Inflammatory macrophage treated with lipopolysaccharide for 4 hours (primary cell): ENCODE measurements at places on chromosomes 6 and 20.

- no peak for DNase-seq
Measured at GRCh38 chr6:149366267-149366921, 33.7 kb upstream of the SUMO4 start.

GRCh38 chr6:73854998-73855718 lies 159.2 kb downstream of the CD109 start:
- peak; percentile 81 for DNase-seq

DNA sequence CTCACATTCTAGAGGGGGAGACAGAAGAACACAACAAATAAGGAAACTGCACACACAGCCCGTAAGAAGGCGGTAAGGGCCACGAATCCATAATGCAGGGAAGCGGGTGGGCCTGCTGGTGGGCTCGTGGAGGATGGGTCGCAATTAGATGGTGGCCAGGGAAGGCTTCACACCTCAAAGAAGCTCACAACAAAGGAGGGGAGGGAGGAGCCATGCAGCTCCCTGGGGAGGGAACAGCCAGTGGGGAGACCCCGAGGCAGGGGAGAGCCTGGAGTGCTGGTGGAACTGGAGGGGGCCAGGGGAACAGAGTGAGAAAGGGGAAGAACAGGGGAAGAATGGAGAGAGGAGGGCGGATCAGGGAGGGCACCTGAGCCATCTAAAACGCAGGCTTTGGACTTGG lies 13.4 kb downstream of the SRC start:
- no peak for DNase-seq

GRCh38 chr6:19906171-19906570 lies 69.0 kb downstream of the ID4 start:
- no peak for DNase-seq

DNA sequence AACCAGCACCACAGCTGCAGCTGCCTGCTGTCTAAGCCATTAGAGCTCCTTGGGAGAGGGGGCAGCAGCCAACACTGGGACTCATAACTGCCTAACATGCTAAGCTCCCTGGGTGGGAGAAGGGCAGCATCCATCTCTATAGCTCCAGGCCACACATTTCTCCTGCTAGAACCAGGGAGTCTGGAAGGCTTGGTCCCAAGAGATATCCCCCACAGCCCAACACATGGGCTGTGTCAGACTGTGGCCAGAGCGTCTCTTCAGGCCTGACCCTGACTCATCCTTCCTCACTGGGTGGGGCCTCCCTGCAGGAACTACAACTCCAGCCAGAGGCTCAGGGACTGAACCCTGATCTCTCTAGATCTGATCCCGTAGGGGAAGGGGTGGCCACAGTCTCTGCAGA lies 411.1 kb downstream of the HDGFL1 start:
- DNase-seq, result no peak

GRCh38 chr6:156510242-156510641 lies 266.9 kb upstream of the ARID1B start:
- no peak for DNase-seq

DNA sequence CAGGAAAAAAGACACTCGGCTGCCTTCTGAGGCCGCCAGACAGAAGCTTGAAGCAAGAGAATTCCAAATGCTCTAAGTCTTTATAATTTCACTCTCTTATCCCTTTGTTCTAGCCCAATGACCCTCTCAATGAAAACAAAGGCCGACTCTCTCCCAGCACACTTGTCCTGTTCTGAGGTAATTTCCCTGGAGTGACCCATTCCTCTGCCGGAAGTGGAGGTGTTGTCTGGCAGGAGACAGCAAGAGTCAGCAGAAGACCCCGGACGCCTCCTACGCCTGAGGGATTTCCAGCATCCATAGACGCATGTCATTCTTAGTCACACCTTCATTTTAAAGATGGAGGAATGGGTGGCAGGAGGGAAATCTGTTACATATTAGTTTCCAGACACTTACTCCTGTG lies 110.3 kb downstream of the SOD2 start:
- no peak for DNase-seq

GRCh38 chr20:47713878-47714450 lies 71.3 kb downstream of the SULF2 start:
- no peak for DNase-seq

DNA sequence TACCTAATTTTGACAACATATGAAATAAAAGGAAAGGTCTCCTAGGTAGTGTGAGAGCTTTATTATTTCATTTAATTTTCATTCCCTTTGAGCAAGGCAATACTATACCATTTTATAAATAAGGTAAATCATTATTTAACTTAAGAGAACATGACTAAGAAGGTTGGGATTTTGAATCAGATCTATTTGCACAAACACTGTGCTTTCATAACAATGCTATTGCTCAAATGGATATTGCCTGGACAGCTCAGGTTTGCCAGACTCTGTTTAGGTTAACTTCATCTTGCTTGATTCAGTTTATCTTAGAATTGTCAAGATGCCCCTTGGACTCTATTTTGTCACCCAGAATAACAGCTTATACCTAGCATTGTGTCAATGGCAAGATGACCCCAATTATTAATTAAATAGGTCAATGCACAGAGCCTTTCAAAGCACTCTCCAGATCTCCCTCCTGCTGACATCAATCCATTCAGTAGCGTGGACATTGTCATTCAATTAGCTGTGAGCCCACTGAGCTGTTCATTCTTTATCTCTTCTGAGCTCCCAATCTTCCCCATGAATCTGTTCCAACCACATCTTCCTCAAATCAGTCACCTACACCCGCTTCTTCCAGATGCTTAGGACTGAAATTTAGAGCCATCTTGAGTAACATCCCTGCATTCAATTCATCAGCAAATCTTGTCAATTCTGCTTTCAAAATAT lies 42.1 kb upstream of the TMEM30A start:
- no peak for DNase-seq

DNA sequence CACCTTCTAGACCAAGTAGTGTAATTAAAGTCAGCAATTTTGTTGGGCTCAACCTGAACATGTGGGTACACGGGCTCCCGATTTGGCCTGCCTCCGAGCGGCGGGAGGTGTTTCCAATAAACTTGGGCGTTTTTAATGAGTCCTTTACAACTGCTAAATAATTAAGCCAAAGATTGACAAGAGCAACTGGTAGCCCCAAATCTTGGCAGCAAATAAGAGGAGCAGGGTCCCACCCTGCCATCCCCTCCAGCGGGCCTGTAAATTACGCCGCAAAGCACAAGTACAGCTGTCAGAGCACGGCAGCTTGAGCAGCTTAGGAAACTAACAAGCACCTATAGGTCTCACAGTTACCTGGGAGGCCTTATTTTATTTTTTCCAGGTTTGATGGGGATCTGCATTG lies 217.1 kb downstream of the BMP7 start:
- no peak for DNase-seq

DNA sequence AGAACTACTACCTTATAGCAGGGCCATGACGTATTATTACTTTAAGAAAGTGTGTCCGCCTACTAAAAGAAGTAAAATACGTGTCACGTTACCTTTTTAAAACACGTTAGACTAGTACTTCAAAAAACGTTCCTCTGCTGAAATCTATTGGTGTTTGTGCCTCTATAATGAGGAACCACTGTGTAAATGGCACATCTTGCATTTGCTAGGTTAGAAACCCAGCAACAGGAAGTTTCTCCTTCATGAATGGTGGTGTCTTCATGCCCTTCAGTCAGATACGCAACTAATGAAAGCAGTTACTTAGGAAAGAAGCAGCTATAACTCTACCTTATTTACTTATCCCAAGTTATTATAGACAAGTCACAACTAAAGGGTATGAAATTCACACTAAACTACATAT lies 343.5 kb downstream of the RNGTT start:
- DNase-seq, result no peak

DNA sequence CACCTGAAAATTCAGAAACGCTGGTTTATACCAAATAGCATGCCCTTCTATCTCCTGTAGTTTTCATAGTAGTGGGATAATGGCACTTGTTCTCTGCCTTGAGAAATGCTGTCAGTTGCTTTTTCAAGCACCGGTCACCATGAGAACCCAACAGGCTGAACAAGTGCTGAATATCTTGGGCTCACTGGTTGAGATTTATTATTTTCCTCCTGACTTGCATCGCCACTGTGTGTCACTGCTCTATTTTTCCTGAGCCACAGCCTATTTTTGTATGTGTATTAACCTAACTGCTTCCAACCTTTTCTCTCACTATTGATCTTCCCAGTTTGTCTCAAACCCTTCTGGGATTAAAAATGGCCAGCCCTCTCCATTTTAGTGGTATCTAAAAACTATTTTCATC lies 71.9 kb downstream of the OPN5 start:
- DNase-seq, result no peak

DNA sequence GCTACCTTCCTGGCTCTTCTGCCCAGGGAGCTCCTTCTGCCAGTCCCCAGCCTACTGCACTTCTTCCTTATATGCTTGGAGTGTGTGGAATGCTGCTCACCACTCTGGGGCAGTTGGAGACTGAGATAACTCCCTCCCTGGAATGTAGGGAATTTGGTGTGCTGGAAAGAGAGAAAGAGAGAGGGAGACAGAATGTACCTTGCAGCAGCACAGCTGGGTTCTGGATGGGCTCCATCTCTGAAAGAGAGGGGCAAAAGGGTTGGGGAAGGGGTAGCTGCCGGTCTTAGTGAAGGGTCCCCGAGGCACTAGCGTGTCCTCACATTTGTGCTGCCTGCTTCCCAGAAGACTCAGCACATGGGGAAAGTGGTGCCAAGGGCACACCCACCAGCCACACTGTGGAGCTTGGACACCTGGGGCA lies 40.2 kb upstream of the DDR1 start:
- no peak for DNase-seq

GRCh38 chr20:37375227-37375626 lies 29.3 kb downstream of the SRC start:
- DNase-seq, result no peak

DNA sequence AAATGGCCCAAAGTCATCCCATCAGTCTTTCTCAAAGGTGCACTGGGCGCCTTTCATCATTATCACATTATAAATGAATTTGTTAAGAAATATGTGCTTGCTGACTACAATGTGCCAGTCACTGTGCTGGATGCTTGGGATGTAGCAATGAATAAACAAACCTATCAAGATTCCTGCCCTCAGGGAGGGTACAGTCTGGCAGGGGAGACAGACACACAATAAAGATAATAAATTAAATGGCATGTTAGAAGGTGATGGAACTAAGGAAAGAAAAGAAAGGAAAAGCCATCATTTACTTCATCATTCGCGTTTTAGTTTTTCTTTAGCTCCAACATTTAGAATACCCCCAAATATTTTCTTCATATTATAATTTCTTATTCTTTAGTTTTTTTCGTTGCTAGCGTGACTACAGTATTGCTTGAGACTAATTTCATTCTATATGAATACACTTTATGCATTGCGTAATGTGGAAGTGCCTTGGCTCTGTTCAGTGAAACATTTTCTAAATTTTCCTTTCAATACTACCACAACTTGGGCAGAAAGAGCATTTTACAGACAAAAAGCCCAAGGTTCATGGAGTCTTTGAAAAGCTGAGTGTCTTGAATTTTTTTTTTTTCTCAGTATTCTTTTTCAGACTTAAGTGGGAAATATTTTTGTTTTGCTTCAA lies 48.7 kb upstream of the CITED2 start:
- peak; percentile 42 for DNase-seq

DNA sequence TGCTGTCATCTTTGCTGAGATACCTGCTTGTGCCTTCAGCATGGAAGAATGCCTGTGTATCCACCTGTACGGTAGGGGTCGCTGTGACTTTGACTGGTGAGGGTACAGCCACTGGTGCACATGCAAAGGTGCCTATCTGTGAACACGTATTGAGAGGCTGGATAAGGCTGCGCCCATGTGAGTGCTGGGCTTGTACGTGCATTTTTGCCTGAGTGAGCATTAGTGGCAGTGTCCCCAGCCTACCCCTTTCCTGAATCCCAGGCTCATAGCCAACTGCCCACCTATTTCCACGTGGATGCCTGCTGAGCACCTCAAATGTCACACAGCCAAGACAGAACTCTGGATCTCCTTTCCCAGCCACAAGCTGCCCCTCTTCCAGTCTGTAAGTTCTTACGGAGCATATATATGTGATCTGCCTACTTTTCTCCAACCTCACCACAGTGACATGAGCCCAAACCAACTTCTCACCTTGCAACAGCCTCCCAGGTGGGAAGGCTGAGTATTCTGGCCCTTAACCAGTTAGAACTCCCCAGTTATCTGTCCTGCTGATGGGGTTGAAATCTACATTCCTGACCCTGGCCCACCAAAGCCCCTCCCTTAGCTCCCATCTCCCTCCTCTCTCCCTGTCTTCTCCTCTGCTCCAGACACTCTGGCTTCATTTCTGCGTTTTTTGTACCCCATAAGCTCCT lies 1.1 kb upstream of the SLC2A10 start:
- no peak for DNase-seq

GRCh38 chr20:41232973-41233926 lies 84.3 kb downstream of the ZHX3 start:
- peak; percentile 47 for DNase-seq

DNA sequence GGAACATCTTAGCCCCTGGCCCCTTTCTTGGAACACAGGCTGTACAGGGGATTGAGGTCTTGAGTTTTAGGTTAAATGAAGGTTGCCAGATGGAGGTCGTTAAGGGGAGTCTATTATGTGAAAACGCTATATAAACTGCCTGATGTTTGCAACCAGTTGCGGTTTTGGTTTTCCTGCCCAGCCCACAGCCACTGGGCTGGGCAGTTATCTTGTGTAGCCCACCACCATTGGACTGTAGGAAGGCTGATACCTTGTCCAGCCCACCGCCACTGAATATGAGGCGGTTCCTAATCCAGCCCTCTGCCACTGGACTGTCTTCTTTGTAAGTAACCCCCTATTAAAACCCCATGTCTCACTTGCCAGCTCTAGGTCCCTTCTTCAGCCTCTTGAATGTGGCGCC lies 42.3 kb upstream of the COL21A1 start:
- DNase-seq, result no peak

GRCh38 chr20:37728635-37728983 lies 34.8 kb downstream of the CTNNBL1 start:
- DNase-seq, result no peak

GRCh38 chr6:105795366-105795765 lies 290.8 kb upstream of the PRDM1 start:
- DNase-seq, result no peak

- no peak for DNase-seq
Measured at GRCh38 chr6:168624540-168624939, 183.6 kb downstream of the SMOC2 start.

DNA sequence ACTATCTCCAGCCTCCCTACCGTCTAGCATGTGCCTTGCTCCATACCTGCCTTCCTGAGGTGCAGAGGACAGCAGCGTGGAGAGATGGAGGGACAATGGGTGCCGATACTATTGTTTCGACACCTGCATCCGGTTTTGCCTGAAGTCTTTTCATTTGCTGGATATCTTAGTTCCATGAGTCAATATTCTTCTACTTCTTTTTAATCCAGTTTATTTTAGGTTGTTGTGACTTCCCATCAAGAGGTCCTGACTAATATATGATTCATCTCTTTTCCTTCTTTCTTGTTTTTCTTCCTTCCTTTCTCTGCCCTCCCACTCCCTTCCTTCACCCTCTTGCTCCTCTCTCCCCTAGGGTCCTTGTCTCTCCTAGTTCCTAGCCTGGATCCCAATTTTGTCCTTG lies 91.4 kb downstream of the CDH26 start:
- DNase-seq, result no peak

- DNase-seq, result no peak
Measured at GRCh38 chr6:101608703-101609102, 215.2 kb downstream of the GRIK2 start.
